Naive thymus-derived CD4-positive, alpha-beta T cell (primary cell): ENCODE measurements at places on chromosomes 3 and 15. TPM values are rescaled to one million over a fixed set of nuclear protein-coding genes. Genes with fewer than 3 reads are reported as not detected.

The TM4SF18 gene
- not detected for total RNA-seq

The CASR gene
- total RNA-seq, result not detected

The ATP10A gene
- total RNA-seq, result 86.4 TPM

The LRRIQ4 gene
- not detected for total RNA-seq

The TTLL13 gene
- 0.51 and 1.8 TPM in 2 replicates for total RNA-seq

The PLCL2 gene
- 60.5 TPM for total RNA-seq

The KBTBD8 gene
- 14.6 TPM for total RNA-seq

The TUSC7 gene
- not detected for total RNA-seq

The SI gene
- not detected in 2 replicates for total RNA-seq

The CDCP1 gene
- 0.05 TPM for total RNA-seq

The MNS1 gene
- 0.24 TPM for total RNA-seq

The DNAJA4 gene
- 38.1 TPM for total RNA-seq

The CYB561D2 gene
- 40.1 and 42.6 TPM in 2 replicates for total RNA-seq

The PATL2 gene
- 83.8 TPM for total RNA-seq

The THRB gene
- 0.16 TPM for total RNA-seq

The TGM5 gene
- total RNA-seq, result 0.27 and 0.31 TPM in 2 replicates

The TLR9 gene
- 0.27 TPM for total RNA-seq

The FEM1B gene
- total RNA-seq, result 64.0 TPM

The APBA2 gene
- 78.8 TPM for total RNA-seq

The SAMMSON gene
- total RNA-seq, result not detected

The CTXN2 gene
- total RNA-seq, result not detected

The GRK7 gene
- total RNA-seq, result 0.15 TPM in 1 of 2 replicates, not detected in the other

The VEPH1 gene
- not detected for total RNA-seq

The AHSG gene
- total RNA-seq, result not detected

The HTD2 gene
- 10.4 TPM for total RNA-seq

The STRIT1 gene
- not detected for total RNA-seq

The FAM81A gene
- not detected for total RNA-seq

The CA12 gene
- not detected for total RNA-seq

The SLC12A1 gene
- not detected for total RNA-seq

The SCG5 gene
- total RNA-seq, result 2.4 and 2.8 TPM in 2 replicates

The EFHB gene
- 0.41 TPM in 1 of 2 replicates, not detected in the other for total RNA-seq

The HTR3E gene
- not detected for total RNA-seq

The CHRNA7 gene
- not detected in 2 replicates for total RNA-seq

The ADGRG7 gene
- not detected in 2 replicates for total RNA-seq

The OSTN gene
- not detected for total RNA-seq

The AVEN gene
- 12.6 and 12.8 TPM in 2 replicates for total RNA-seq

The BOC gene
- total RNA-seq, result not detected

The TM4SF1 gene
- total RNA-seq, result not detected in 2 replicates

The GP9 gene
- total RNA-seq, result not detected

The EXD1 gene
- total RNA-seq, result not detected in 2 replicates

The GATM gene
- total RNA-seq, result 0.29 TPM

The CCR8 gene
- not detected for total RNA-seq
